ENCODE measurements at places on chromosomes 16 and 17. TPM values are rescaled to one million over a fixed set of nuclear protein-coding genes. Genes with fewer than 3 reads are reported as not detected.

DNA sequence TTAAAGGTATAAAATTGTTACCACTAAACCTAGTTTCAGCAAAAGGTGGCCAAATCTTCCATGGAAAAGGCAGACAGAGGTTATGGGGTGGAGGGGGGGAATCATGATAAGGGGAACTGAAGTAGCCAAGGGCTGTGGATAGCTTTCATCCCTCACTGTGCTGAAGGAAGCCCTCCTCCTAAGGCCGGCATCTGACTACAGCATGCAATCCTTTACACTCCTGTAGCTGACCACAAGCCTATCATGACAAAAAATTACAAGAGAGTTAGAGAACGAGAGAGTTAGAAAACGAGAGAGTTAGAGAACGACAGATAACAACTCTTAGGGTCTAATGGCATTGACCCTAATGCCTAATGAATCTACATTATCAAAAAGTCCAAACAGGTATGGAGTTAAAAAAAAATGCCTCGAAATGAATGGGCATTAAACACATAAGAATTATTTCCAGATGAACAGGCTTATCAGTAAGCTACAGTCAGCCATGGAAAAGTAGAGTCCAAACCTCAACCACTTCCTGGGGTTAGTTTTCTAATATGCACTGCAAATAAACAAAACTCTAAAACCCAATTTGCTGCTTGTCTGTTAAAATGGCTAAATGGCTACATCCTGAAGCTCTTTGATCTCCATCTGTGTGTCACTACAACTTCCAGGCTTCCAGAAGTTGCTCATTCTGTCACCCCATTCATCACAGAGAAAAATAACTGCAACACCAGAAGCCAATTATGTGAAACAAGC lies 29.7 kb downstream of the DUSP14 start:
- peak; percentile 26 for DNase-seq
- peaks cover 5% of the 10 kb centered on the region for H3K4me1 ChIP-seq
- no peak overlapping the region for H3K4me3 ChIP-seq
- H3K36me3 ChIP-seq: peaks cover 63% of the 10 kb centered on the region
- no peak overlapping the region for H3K27ac ChIP-seq
- no peaks in the 10 kb centered on the region for H3K27me3 ChIP-seq

- no peak overlapping the region for H3K27ac ChIP-seq
- peaks cover 15% of the 10 kb centered on the region for H3K36me3 ChIP-seq
- no peaks in the 10 kb centered on the region for H3K27me3 ChIP-seq
- DNase-seq: no peak
These were observed 44.9 kb downstream of the VAC14 start for GRCh38 chr16:70756071-70756470.

Gene KRT24
- total RNA-seq: not detected

Gene ASPHD1
- 4.1 TPM for total RNA-seq

DNA sequence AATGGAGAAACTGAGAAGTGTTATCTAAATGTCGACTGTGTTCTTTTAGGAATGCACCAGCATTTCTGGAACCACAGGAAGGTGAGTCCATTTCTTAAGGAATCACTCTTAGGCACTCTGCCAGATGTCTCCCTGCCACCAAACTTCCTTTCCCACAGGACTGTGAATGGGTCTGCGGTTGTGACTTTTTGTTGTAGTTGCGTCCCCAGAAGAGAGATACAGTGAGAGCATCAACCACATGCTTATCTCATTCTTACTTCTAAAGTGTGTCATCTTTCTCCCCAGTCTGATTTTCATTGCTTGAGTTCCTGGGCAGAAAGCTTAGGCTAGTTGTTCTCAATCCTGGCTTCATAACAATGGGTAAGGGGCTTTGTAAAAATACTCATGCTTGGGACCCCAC lies 13.4 kb downstream of the ITPRIPL2 start:
- H3K27me3 ChIP-seq: no peaks in the 10 kb centered on the region
- H3K36me3 ChIP-seq: no peaks in the 10 kb centered on the region
- no peak overlapping the region for H3K4me3 ChIP-seq
- DNase-seq: no peak
- peaks cover 3% of the 10 kb centered on the region for H3K4me1 ChIP-seq

DNA sequence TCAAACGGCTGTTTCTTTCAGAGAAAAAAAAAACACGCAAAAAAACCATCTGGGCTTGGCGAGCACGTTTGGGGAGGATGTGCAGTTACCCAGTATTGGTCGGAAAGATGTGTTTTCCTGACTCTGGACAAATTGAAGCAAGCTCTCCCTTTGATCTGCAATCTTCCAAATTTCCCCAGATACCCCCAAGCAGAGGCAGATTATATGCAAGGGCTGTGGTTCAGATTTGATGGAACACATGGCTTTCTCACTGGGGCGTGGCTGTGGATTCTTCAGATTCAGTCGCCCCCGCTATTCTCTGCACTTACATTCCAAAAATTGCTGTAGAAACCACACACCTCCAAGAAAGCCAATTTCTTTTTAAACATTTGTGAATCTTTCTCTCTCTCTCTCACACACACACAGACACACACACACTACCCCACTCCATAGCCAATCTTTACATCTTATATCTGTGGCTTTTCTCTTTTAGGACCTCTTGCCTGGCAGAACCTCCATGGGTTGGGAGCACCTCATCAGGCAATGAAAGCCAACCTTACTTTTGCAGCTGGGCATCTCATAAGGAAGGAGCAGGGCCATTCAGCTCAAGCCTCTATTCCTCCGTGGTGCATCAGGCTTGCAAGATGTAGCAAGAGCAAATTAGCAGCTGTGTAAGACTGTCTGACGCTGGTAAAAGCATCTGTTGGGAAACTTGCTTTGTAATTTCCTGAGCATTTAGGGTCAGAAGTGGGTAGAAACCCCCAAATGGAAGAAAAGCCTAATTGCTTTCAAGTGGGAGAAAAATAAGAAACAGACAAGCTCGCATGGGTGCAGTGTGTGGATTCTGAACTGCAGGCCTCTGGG lies 103.9 kb upstream of the FAM20A start:
- H3K36me3 ChIP-seq: no peaks in the 10 kb centered on the region
- no peak for DNase-seq
- no peak overlapping the region for H3K27ac ChIP-seq
- H3K4me3 ChIP-seq: no peak overlapping the region

- no peak overlapping the region for H3K4me3 ChIP-seq
- peaks cover 58% of the 10 kb centered on the region for H3K36me3 ChIP-seq
- no peaks in the 10 kb centered on the region for H3K4me1 ChIP-seq
- no peak for DNase-seq
- no peaks in the 10 kb centered on the region for H3K27me3 ChIP-seq
- H3K27ac ChIP-seq: no peak overlapping the region
These were observed 31.0 kb upstream of the SLC5A10 start for GRCh38 chr17:18920911-18921441.

Gene QPRT
- 104 TPM for total RNA-seq

Gene NOD2
- 0.46 TPM for total RNA-seq

Gene KSR1
- 36.3 TPM for total RNA-seq

GRCh38 chr17:75006653-75007052 lies 5.8 kb upstream of the MRPL58 start:
- H3K4me3 ChIP-seq: no peak overlapping the region
- DNase-seq: no peak
- peaks cover 12% of the 10 kb centered on the region for H3K36me3 ChIP-seq
- H3K27ac ChIP-seq: no peak overlapping the region
- H3K27me3 ChIP-seq: no peaks in the 10 kb centered on the region

Gene INPP5K
- 30.0 TPM for total RNA-seq

- H3K27ac ChIP-seq: no peak overlapping the region
- no peaks in the 10 kb centered on the region for H3K36me3 ChIP-seq
- no peaks in the 10 kb centered on the region for H3K4me1 ChIP-seq
- H3K4me3 ChIP-seq: no peak overlapping the region
These were observed 391.4 kb upstream of the MAF start for GRCh38 chr16:79991969-79992368.

Gene KCNJ2
- 1.3 TPM for total RNA-seq

Gene CASKIN1
- 8.1 TPM for total RNA-seq

Gene PMFBP1
- 4.1 TPM for total RNA-seq

DNA sequence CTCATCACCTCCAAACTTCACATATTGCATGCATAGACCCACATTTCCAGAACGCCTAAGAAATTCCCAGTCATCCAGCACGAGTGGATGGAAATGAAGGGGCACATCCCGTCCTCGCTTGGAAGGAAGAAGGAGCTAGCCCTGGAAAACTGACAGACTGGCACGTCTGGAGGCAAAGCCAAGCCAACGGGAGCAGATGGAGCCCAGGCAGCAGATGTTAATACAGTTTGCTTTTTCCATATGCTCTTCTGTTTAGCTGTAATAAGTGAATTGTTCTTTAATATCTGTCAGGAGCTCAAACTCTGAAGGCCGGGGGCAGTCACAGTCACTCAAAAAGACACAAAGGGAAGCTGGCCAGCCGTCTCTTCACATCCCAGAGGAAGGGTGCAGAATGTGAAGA lies 187.7 kb downstream of the XYLT1 start:
- no peaks in the 10 kb centered on the region for H3K4me1 ChIP-seq
- H3K4me3 ChIP-seq: no peak overlapping the region
- no peaks in the 10 kb centered on the region for H3K27me3 ChIP-seq
- peak overlapping the region; percentile 77 for H3K27ac ChIP-seq
- no peak for DNase-seq

GRCh38 chr17:3928406-3928805 lies 12.1 kb upstream of the P2RX1 start:
- H3K4me1 ChIP-seq: no peaks in the 10 kb centered on the region
- no peaks in the 10 kb centered on the region for H3K36me3 ChIP-seq
- H3K27ac ChIP-seq: no peak overlapping the region
- no peak for DNase-seq
- no peak overlapping the region for H3K4me3 ChIP-seq
- no peaks in the 10 kb centered on the region for H3K27me3 ChIP-seq

- H3K27ac ChIP-seq: no peak overlapping the region
- no peak for DNase-seq
- H3K4me1 ChIP-seq: no peaks in the 10 kb centered on the region
- no peak overlapping the region for H3K4me3 ChIP-seq
- H3K27me3 ChIP-seq: no peaks in the 10 kb centered on the region
- no peaks in the 10 kb centered on the region for H3K36me3 ChIP-seq
These were observed 7.5 kb upstream of the SNTB2 start for GRCh38 chr16:69179328-69180010.

Gene KRTAP3-2
- not detected for total RNA-seq

- no peak overlapping the region for H3K27ac ChIP-seq
- no peaks in the 10 kb centered on the region for H3K36me3 ChIP-seq
- H3K27me3 ChIP-seq: no peaks in the 10 kb centered on the region
- H3K4me1 ChIP-seq: peaks cover 5% of the 10 kb centered on the region
- H3K4me3 ChIP-seq: no peak overlapping the region
- DNase-seq: no peak
These were observed 19.9 kb downstream of the COX10 start for GRCh38 chr17:14089179-14089578.

Gene CCL8
- not detected for total RNA-seq

DNA sequence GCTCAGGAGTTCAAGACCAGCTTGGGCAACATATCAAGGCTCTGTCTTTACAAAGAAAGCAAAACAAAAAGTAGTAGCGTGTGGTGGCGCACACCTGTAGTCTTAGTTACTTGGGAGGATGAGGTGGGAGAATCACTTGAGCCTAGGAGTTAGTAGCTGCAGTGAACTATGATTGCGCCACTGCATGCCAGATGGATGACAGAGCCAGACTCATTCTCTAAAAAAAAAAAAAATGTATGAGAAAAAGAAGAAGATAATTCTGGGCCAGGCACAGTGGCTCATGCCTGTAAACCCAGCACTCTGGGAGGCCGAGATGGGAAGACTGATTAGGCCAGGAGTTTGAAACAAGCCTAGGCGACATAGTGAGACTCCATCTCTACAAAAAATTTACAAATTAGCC lies 28.5 kb downstream of the STAT5B start:
- no peak overlapping the region for H3K27ac ChIP-seq
- no peaks in the 10 kb centered on the region for H3K27me3 ChIP-seq
- H3K36me3 ChIP-seq: peaks cover 9% of the 10 kb centered on the region
- H3K4me1 ChIP-seq: no peaks in the 10 kb centered on the region
- H3K4me3 ChIP-seq: no peak overlapping the region

DNA sequence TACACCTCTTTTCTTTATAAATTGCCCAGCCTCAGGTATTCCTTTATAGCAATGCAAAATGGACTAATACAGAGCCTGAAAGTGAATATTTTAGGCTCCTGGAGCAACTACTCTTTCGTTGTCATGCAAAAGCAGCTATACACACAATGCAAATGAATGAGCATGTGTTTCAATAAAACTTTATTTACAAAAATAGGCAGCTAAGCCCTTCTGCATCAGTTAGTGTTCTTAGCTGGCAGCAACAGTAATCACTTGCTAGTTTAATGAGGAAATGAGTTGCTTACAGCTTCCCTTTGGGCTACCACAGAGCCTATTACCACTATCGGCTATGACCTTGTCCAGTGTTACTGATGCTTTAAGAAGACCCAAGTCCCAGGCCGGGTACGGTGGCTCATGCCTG lies 402.9 kb downstream of the XYLT1 start:
- no peak for DNase-seq
- H3K27me3 ChIP-seq: no peaks in the 10 kb centered on the region
- H3K4me1 ChIP-seq: no peaks in the 10 kb centered on the region
- H3K36me3 ChIP-seq: no peaks in the 10 kb centered on the region
- no peak overlapping the region for H3K27ac ChIP-seq
- H3K4me3 ChIP-seq: no peak overlapping the region

Gene DNAI2
- not detected for total RNA-seq

- no peak overlapping the region for H3K4me3 ChIP-seq
- no peaks in the 10 kb centered on the region for H3K36me3 ChIP-seq
- H3K27me3 ChIP-seq: no peaks in the 10 kb centered on the region
- no peaks in the 10 kb centered on the region for H3K4me1 ChIP-seq
These were observed 51.3 kb downstream of the ABCC1 start for GRCh38 chr16:16000685-16001084.

Gene FOXL1
- total RNA-seq: not detected

Gene EIF3C
- 697 TPM for total RNA-seq

GRCh38 chr17:7855660-7856010 lies 769 bp downstream of the TMEM88 start:
- no peak for DNase-seq
- H3K4me3 ChIP-seq: peak overlapping the region; percentile 93
- H3K36me3 ChIP-seq: peaks cover 41% of the 10 kb centered on the region
- no peaks in the 10 kb centered on the region for H3K4me1 ChIP-seq

DNA sequence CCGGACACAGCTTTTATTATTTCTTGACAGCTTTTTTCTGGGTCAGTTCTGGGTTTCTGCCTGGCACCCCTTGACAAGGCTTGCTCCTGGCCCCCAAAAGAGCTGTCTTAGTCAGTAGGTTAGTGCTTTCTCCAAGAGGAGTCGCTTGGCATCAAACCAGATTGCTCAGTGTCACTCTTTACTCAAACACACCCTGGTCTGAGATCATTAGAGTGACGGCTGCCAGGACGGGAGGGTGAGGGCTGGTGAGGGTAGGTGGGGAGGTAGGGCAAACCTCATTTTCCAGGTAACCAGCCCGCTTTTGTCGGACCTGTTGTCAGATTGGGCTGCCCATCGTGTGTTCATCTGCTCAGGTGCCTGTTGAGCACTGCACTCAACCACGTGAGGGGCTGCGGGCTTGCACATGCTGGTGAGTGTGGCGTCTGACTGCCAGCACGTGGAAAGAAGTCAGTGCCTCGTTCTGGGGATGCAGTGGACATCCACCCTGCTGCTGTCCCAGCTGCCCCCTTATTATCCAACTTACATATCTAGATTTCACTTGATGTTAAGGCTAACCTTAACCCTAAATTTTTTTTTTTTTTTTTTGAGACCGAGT lies 12.4 kb downstream of the TMEM94 start:
- H3K4me3 ChIP-seq: no peak overlapping the region
- no peaks in the 10 kb centered on the region for H3K27me3 ChIP-seq
- H3K4me1 ChIP-seq: no peaks in the 10 kb centered on the region
- no peak overlapping the region for H3K27ac ChIP-seq

All from endodermal cell (in vitro differentiated cells).